SW 1271 (cell line): ENCODE measurements at places on chromosomes 4 and X.

DNA sequence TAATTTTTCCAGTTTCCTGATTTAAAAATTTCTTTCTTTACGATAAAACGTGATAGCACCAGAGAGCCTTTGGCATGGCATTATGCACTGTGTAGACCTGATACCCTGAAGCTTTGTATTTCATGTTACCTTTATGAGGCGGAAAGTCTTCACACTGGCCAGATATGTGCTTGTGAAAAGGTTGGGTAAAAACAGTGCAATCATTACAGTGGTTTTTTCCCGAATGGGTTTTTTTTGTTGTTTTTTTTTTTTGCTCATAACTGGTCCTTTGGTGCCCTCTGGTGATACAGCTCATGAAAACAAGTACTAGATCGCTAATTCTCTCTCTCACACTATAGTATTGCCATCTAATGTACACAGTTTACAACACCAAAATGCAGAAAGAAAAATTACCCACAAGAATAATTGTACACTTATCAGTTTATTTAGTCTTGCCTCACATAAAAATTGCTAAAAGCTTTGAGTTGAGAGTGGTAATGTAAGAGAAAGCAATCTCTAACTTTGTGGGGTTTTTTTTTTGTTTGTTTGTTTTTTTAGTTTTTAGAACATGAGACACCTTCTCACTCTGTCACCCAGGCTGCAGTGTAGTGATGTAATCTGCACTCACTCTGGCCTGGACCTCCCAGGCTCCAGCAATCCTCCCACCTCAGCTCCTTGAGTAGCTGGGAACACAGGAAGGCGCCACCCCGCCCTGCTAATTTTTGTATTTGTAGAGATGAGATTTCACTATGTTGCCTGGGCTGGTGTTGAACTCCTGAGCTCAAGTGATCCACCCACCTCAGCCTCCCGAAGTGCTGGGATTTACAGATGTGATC is 21.3 kb downstream of the SPCS3 start:
- no peak for DNase-seq

DNA sequence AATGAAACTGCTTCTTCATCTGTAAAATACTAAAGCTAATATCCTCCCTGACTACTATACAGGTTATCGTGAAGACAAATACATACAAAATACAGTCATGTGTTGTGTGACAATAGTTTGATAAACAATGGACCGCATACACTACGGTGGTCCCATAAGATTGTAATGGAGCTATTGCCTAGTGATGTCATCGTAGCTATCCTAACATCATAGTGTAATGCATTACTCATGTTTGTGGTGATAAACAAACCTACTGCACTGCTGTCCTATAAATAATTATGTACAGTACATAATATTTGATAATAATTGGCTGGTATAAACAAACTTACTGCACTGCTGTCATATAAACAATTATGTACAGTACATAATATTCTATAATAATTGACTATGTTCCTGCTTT is 5.6 kb upstream of the NEIL3 start:
- DNase-seq, result no peak

GRCh38 chr4:14520171-14520570 is 482.1 kb upstream of the CPEB2 start:
- no peak for DNase-seq

- no peak for DNase-seq
These were observed 24.2 kb upstream of the AMELX start for GRCh38 chrX:11269006-11269405.

DNA sequence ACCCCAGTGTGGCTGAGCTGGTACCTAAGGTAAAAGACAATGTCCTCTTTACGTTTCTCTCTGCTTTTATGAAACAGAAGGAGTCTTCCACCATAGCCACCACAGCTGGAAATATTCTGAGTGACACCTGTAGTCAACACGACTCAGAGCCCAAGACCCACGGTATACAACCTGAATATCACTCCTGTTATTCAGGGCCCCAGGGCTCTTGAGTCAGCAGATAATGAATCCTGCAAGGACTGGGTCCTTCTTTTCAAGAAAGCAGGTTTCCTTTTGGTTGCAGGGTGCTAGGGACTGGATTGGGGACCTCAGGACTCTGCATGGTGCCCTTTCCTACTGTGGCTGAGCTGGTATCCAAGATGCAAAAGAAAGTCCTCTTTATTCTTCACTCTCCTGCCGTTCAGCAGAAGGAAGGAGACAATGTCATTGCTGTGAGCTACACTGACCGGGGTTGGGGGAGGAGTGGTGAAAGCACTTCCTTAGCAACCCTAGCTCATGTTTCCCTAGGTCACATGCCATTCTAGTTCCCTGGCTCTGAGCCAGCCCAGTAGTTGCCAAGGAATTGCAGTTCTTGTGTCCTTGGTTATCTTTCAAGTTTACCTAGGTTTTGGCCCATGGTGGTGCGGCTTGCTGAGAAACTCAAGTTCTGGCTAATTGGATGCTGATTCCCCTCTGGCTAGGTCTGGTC is 23.7 kb upstream of the UNC5C start:
- no peak for DNase-seq

- DNase-seq, result no peak
These were observed 65.6 kb upstream of the BLTP1 start for GRCh38 chr4:122086338-122087065.

- DNase-seq, result no peak
These were observed 83.3 kb downstream of the SLC7A11 start for GRCh38 chr4:138158746-138159297.

DNA sequence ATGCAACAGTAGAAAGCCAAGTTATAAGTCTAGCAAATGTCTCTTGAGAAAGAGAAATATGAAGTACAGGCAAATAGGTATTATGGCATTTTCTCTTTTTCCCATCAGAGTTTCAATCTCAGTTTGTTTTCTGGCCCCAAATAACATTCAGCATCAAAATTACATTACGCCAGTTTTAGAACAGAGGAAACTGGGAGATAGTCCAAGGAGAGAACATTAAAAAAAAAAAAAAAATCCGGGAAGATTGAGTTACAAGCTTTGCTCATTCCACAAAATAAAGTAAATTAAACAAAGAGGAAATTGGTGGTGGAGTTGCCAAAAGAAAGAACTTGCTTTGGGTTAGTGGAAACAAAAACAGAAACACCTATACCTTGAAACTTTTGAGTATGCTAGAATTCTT is 50.4 kb upstream of the IL13RA2 start:
- no peak for DNase-seq

GRCh38 chrX:10509397-10509796 is 111.0 kb downstream of the MID1 start:
- DNase-seq, result no peak

GRCh38 chrX:42602136-42602535 is 175.8 kb downstream of the PPP1R2C start:
- no peak for DNase-seq

- DNase-seq, result no peak
These were observed 74.1 kb downstream of the LDB2 start for GRCh38 chr4:16824278-16824806.

DNA sequence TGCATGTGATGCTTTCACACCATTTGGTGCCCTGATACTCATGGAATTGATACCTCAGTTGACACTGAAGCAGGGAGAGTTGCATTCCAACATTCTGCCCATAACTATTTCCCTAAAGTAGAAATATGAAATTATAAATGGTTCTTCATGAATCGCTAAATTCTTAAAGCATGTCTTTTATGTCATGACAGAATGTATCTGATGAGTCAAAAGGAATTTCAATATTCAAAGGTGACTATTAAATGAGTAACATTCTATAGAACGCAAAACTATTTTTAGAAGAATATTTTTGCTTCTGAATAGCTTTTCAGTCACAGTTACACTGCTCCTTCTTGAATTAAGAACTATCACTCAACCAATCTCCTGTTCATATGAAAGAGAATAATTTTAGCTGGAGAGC is 152.8 kb downstream of the ADGRA3 start:
- no peak for DNase-seq

DNA sequence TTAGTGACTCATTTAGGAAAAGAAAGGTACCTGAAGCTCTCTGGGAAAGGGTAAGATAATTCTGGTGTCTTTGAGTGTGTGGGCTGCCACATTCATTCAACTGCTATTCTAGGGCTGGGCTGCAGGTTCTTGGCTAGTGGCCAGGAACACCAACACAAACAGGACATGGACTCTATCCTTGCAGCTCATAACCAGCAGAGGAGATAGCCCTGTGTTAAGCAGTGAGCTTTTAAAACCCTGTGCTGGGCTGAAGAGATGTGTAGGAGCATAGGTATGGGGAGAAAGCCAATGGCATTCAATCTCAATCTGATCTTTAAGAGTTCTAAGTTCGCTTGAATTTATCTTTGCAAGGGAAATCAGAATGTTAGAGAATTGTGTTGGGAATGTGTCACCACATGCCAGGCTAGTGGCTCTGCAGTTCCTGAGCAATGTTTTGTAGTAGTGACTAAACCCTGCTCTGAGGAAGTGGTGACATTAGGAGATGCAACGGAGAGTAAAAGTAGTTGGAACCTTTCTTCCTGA is 39.2 kb downstream of the SGMS2 start:
- DNase-seq, result peak; percentile 56

DNA sequence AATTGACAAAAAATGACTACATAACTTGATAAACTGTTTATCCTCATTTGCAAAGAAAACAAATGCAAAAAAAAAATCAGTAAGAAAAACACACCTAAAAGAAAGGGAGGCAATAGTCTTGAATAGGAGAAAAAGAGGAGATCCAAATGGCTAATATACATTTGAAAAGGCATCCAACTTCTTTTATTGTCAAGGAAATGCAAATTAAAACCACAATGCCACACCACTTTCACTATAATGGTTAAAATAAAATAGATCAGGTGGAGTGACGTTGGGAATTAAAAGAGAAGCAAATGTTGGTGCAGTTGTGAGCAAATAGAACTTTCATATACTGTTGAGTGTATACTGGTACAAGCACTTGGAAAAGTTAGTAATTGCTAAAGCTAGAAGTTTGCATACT is 3.6 kb downstream of the DCAF4L1 start:
- DNase-seq, result no peak

DNA sequence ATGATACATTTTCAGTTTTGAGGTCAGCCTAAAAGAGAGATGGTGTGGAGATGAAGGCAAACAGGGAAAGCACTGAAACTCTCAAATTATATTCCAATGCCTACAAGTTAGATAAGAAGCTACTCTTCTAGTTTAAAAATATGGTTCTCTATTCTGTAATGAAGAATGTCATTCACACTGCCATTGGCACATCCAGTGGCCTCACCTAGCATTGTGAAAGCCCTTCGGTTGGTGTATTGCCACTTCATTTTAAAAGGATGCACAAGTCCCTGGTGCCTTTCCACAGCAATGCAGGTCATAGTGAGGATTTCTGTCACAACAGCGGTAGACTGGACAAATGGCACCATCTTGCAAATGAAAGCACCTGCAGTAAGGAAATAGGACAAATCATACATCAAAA is 40.6 kb downstream of the QRFPR start:
- DNase-seq, result no peak

DNA sequence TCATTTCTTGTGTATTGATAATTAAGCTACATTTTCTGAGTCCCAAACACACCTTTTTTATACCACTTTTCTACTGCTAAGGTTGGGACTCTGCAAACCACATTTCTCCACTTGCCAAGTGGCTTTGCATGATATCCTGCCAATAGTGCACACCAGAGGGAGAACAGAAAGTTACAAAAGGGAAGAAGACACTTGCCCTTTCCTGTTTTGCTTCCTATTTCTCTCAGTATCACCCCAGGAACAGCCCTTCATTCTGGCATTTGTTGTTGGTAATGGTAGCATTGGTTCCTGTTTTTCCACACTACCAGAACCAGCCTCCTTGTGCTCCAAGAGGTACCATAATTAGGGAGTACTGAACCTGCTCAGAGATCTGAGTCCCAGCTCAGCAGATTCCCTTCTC is 87.1 kb downstream of the HDX start:
- no peak for DNase-seq

GRCh38 chr4:155496294-155496626 is 119.5 kb upstream of the MAP9 start:
- DNase-seq, result no peak

GRCh38 chr4:65580551-65580950 is 89.7 kb downstream of the EPHA5 start:
- DNase-seq, result no peak

- no peak for DNase-seq
These were observed 10.6 kb upstream of the GPR174 start for GRCh38 chrX:79133904-79134303.

- DNase-seq, result no peak
These were observed 80.2 kb upstream of the ACSL4 start for GRCh38 chrX:109813236-109813635.

DNA sequence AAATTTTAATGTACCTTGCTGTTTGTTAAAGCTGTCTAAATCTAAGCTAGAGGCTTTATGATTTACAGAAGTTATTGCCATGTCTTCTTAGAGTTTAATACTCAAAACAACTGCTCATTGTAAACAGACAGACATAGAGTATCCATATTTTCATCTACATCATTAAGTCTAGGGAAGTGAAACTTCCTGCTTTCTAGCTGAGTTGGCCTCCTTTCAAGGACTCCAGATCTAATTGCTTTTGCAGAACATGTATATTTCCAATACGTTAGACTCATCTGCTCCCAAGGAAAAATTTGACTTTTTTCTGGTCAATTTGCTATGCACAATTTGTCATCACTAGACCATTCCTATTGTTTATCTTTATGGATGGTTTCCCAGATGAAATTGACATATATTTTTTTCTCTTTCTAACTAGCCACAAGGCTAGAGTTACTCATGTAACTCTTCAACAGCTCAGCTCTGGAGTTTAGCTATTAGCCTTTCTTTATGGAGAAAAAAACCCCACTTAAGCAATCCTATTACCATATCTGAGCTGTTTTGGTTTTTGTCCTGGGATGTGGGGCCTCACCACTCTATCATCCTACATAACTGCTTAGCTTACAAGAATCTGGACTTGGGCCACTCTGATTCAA is 122.9 kb downstream of the PPA2 start:
- DNase-seq, result no peak

- DNase-seq, result no peak
These were observed 32.9 kb downstream of the PHKA2 start for GRCh38 chrX:18951032-18951431.

DNA sequence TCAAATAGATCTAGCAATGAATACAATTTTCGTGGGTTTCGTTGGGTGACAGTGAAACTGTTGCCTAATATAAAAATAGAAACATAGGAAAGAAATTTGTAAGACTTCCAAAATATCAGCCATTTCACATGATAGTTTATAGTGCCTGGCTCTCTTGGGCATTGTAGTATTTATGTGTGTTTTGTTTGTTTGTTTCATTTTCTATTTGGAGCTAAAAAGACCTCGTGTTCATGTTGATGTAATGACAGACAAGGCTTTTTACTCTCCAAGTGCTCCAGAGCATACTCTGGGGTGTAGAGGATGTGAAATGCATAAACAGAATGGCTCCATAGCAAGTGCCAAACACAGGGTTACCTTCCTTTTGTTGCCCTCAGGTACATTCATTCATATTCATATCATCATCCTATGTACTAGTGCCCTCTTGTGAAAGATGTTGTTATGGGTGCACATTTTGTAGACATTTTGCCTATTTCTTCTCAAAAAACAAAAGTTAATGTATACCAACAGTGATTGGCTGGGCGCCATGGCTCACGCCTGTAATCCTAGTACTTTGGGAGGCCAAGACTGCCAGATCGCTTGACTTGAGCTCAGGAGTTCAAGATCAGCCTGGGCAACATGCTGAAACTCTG is 100.7 kb upstream of the AMOT start:
- DNase-seq, result no peak
